Neural crest cell (in vitro differentiated cells): ENCODE measurements at places on chromosomes 2 and 18. TPM values are rescaled to one million over a fixed set of nuclear protein-coding genes. Genes with fewer than 3 reads are reported as not detected.

The AOX1 gene
- 2.8 and 4.3 TPM in 2 replicates for total RNA-seq

The FLACC1 gene
- 0.77 and 1.0 TPM in 2 replicates for total RNA-seq

The CGREF1 gene
- total RNA-seq, result 1.3 and 2.1 TPM in 2 replicates

DNA sequence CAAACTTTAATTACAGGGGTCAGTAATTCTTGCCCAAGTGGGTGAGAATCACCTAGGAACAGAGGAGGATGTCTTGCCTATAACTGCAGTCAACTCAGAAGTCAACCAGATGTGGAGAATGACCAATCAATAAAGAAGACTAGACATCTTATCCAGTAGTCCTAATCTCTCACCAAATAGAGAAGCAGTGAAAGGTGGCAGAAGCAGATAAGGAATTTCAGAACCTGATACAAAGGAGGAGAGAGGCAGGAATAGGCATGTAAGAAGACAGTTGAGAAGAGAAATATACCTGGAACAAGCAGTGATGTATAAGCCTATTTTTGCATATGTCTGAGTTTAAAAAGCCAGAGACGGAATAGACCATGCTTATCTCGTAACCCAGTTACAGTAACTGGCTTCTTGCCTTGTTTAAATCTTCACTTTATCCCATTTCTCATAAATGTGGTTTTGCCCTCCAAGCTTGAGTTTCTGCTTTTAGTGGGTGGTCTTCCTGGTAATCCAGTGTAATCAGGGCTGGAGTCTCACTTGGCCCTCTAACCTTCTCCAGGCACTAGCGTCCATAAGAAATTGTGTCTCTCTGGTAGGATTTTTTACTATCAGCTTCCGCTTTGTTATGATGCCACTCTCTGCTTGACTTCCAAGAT lies 401.0 kb downstream of the SUCLG1 start:
- no peak for DNase-seq

- no peak for DNase-seq
Observed at GRCh38 chr18:2848247-2849246, 1.7 kb downstream of the EMILIN2 start.

DNA sequence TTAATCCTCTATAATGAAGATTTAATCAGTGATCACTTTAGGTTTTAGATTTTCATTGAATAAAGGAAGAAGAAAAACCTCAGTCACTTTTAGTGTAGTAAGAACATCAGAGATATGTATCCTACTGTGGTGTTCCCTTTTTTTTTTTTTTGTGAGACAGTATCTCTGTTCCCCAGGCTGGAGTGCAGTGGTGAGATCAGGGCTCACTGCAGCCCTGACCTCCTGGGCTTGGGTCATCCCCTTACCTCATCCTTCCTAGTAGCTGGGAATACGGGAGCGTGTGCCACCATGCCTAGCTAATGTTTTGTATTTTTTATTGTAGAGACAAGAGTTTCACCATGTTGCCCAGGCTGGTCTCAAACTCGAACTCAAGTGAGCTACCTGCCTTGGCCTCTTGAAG lies 5.1 kb downstream of the SLC39A10 start:
- no peak for DNase-seq

GRCh38 chr2:3399829-3400228 lies 20.3 kb downstream of the TRAPPC12 start:
- DNase-seq, result no peak

DNA sequence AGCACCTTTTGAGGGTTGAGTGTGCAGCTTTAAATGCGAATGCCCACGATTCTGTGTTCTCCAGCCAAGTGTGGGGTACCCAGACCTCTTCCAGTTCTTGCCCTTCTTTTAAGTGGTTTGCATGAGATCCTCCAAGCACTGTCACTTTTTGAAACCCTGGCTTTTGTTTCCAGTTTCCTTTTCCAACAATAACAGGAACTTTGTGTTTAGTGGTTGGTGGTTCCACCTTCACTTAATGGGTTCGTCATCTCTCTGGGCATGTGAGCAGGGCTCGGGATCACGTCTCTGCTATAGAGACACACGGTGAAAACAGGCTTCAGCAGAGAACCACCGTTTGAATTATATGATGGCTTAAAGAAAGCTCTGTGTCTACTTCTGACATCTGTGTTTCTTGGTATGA lies 197.6 kb downstream of the LDLRAD4 start:
- DNase-seq, result no peak

The RNU2-63P gene
- total RNA-seq, result 24.6 and 25.1 TPM in 2 replicates

The DYNAP gene
- total RNA-seq, result not detected in 2 replicates

DNA sequence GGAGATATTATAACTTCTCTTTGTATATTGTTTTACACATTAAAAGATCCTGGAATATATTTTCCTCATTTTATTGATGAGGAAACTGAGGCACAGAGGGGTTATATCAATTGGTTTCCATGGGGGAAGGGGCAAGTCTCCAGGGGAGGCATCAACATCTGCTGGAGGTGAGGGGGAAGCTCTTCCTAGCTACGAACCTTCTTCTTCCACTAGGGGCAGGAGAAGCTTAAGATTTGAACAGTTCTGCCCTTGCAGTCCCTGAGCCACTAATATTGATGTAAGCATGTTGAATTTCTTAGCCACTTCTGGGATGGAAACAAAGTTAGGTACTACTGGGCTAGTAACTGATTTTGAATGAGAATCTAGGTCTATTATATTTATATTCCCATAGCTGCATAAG lies 140.1 kb upstream of the AQP4 start:
- DNase-seq, result no peak

- DNase-seq, result no peak
Observed at GRCh38 chr2:134799936-134800335, 38.5 kb upstream of the ACMSD start.

GRCh38 chr2:8511868-8512612 lies 169.8 kb upstream of the ID2 start:
- no peak for DNase-seq

DNA sequence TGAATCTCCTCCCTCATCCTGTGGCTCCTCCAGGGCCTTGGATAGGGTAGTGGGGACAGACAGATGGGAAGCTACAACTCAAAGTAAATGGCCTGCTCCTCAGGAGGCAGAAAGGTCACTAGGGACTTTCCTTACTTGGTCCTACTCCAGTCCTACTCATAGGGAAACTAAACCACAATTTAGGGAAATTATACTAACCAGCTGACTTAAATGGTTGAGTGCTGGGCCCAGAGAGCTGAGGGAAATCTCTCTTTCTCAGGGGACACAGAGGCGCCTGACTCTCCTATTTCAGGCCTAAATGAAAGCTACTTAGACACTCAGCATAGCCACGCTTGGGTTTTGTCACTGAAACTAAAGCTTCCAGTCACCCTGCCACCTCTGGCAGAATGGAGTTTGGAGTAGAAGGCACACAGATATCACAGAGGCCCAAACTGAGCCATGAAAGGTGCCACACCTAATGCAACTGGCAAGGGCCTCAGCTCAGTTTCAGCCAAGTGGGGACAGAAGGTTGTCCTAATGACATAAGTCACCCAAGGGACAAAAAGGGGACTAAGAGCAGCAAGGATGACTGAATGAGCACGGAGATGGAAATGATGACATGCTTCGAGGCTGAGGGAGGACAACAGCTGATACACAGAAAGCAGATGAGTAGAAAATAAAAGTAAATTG lies 24.0 kb downstream of the CERKL start:
- DNase-seq, result no peak

The KLHL41 gene
- 0.73 and 1.4 TPM in 2 replicates for total RNA-seq

GRCh38 chr2:165864296-165864695 lies 70.2 kb upstream of the GALNT3 start:
- no peak for DNase-seq

GRCh38 chr2:29006092-29006979 lies 25.2 kb downstream of the TOGARAM2 start:
- no peak for DNase-seq

The GKN2 gene
- total RNA-seq, result not detected in 2 replicates

The PCARE gene
- total RNA-seq, result not detected in 2 replicates

The GLI2 gene
- 48.8 and 49.1 TPM in 2 replicates for total RNA-seq

DNA sequence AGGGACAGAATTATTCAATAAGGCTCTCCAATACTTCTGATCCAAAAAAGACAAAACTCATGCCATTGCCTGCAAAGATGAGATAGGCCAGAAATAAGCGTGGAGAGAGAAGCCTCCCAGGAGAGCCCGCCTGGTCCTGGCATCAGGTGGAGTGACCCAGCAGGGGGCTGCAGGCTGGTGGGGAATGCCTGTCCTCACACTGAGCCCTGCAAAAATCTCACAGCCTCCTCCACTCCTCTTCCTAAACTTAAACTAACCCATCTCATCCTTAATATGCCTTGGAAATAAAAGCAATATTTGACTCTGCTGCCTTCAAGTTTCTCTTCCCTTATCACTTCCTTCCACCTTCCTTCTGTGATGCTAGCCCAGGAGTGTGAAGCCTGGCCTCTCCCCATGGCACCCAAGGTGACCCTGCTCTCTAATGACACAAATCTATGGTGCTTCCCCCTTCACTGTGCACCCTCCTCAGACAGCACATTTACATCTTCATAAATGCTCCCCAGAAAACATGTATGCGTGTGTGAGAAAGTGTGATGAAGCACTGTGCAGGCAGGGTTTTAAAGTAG lies 218.4 kb downstream of the ANAPC1 start:
- no peak for DNase-seq

GRCh38 chr2:161120775-161121174 lies 39.5 kb upstream of the TANK start:
- no peak for DNase-seq

- DNase-seq, result no peak
Observed at GRCh38 chr2:237042101-237042500, 43.6 kb upstream of the COPS8 start.

- DNase-seq, result no peak
Observed at GRCh38 chr18:59737776-59738300, 40.6 kb upstream of the CCBE1 start.

GRCh38 chr18:58321986-58322385 lies 278.0 kb downstream of the NEDD4L start:
- DNase-seq, result no peak
